ENCODE measurements at places on chromosomes 4 and X.

- DNase-seq, result no peak
These were observed 323.1 kb downstream of the MAPK10 start for GRCh38 chr4:86036736-86037135.

DNA sequence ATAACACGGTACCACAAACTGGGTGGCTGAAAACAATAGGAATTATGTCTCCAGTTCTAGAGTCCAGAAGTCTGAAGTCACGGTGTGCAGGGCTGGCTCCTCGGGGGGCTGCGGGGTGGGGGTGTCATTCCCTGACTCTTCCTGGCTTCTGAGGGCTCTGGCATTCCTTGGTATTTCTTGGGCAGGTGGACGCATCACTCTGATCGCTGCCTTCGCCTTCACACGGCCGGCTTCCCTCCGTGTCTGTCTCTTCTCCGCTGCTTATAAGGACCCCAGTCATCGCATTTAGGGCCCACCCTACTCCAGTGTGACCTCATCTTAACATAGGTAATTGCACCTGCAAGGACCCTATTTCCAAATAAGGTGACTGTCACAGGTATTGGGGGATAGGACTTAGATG, 134.6 kb downstream of the CPZ start:
- DNase-seq, result no peak

- no peak for DNase-seq
These were observed 50.8 kb downstream of the TMEM165 start for GRCh38 chr4:55446578-55446922.

GRCh38 chrX:20263474-20263873, 3.2 kb downstream of the RPS6KA3 start:
- peak; percentile 26 for DNase-seq

- DNase-seq, result no peak
These were observed 52.1 kb downstream of the PDGFRA start for GRCh38 chr4:54281054-54281766.

GRCh38 chr4:187184508-187184907, 460.9 kb upstream of the FAT1 start:
- no peak for DNase-seq

- no peak for DNase-seq
These were observed 22.2 kb downstream of the GUCY1A1 start for GRCh38 chr4:155688860-155689259.

- no peak for DNase-seq
These were observed 67.6 kb downstream of the PJA1 start for GRCh38 chrX:69097451-69098236.

DNA sequence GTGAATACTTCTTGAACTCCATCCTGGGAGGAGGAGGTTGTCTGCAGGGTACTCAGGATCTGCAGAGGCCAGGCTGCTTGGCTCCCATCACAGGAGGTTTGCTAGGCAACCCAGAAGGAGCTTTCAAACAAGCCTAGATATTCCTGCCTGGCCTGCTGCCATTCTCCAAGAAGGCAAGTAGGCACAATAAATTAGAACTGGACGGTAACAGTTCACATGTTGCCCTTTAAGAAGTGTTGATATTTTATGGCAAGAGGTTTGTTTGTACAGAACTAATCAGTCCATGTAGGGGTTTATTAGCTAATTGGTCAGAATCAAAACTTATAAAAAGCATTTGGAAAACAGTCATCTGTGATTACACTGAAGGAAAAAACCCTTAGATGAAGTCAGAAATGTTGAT, 39.3 kb downstream of the SYNPO2 start:
- no peak for DNase-seq

DNA sequence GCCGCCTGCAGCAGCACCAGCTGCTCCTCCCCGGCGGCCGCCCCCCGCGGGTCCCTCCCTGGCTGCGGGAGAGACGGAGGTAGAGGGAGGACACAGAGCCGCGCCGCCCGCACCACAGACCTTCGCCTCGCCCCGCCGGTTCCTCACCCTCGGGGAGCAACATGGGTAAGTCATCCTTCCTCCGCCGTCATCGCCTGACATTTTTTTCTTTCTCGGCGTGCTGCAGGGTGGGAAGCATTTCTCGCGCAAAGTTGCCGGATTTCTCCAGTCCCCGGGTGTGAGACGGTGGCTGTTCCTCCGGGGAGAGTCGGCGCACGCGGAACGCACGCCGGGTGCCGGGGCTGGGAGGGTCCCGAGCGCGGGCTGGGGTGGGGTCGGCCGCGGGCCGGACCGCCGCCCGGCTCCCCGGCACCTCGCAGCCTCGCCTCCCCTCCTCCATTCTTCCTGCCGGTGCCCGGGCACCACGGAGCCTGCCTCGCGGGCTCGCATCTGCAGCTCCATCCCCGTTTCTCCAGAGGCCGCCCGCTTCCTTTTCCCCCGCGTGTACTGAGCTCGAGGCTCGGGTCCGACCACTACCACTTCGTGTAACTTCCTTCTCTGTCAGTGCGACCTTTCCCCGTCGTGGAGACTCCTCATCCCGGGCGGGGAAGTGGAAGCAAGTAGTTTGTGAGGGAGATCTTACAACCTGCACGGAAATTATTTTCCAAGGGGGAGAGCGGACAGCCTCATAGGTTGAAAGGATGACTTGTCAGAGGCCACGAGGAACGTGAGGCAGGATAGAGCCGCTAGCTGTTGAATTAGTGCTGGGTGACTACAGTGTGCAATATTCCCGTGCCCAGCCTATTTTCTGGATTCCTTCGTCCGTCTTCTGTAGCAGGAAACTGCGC, 464 bp downstream of the RAP1GDS1 start:
- DNase-seq, result peak; percentile 56

DNA sequence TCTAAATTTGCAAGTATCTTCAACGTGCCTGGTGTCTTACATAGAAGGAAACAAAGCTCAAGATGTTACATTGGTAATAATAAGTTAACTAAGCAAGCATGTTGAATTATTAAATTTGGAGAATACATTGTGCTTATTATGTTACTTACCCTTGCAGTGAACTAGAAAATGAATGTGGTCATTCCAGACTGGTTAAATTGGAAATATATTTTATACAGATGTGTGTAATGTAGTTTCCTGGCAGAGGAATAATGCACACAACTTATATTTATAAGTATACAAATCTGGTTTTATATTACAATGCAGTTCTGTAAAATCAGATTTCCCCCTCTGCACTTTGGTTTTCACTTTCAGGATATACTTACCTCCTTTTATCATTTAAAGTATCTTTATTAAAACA, 159.9 kb upstream of the SLIT2 start:
- DNase-seq, result no peak

DNA sequence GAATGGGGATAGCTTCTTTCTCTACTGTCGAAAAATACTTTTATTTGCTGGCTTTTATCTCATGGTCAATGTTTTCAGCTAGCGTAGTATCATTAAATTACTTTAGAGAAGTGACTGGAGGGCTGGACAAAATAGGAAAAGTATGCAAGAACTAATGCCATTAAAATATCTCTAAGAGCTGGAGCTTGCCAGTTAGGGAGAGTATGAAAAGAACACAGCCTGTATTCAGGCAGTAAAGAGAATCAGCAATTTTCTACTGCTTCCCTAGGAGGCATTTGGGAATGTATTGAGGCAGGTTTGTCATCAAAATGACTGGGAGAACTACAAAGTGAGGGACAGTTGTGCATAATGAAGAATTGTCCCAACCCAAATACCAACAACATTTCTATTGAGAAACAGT, 43.0 kb upstream of the FTHL17 start:
- DNase-seq, result no peak

DNA sequence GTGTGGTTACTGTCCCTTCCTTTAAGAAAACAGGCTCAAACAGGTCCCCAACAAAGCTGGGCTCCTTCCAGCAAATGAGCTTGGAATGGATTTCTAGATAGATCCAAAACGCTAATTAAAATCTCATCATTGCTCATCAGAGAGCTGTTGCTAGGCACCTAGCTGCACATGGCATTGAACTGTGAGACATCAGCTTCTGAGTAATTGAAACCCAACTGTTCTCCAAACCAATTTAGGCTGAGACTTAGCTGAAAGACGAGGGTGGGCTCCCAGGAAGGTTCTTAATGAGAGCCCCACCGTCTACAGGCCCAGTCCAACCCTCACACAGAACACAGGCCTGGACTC, 59.1 kb downstream of the FAM184B start:
- no peak for DNase-seq

- DNase-seq, result no peak
These were observed 260.7 kb downstream of the INPP4B start for GRCh38 chr4:142585411-142585810.

- DNase-seq, result no peak
These were observed 89.7 kb downstream of the COL4A6 start for GRCh38 chrX:108348525-108348924.

DNA sequence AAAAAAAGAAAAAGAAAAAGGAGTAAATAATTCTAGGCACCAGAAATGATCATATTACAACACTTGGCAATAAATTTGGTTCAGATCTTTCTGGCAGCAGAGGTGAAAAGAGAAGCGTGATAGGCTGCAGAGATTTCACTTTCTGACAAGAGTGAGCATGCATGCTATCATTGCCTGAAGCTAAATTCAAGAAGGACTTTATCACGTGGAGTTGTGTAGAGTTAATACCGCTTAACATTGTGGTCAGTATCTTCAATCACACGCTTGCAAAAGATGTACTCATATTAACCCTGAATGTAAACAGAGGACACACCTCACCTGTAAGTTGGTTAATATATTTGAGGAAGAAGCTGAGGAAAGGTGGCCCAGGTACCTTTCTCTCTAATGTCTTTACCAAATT, 31.4 kb upstream of the RBPJ start:
- no peak for DNase-seq

DNA sequence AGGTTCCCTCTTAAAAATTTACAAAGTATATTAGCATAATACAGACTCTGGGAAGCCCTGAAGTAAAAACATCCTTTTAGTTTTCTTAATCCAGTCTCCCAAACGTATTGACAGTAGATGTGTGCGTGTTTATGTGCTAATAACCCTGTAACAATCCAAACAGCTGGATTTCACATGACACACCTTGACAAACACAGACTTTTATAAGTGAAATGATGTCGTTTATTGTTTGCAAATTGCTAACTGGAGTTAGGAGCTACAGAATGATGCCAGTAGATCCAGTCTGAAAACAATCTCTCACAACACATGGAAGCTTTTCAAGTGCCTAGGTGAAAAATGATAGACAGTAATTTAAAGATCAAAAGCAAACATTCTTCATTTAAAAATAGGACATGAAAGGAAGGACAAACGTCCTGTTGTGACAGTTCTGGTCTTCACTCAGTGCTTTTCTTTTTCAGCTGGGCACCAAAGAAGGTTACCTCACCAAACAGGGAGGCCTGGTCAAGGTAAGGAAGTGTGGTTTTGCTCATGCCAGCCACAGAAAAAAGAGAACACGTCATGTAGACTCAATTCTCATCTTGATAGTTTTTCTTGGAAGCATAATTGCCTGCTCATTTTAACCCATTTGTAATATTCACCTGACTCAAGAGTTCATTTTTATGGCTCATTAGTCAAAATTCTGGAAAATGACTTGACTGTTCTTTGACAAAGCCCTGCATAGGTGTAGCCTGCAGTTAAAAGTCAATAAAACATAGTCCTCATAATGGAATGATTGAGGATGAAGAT, 32.9 kb downstream of the LAMTOR3 start:
- DNase-seq, result peak; percentile 31

- no peak for DNase-seq
These were observed 604.9 kb upstream of the ZFP42 start for GRCh38 chr4:187390646-187391045.

- DNase-seq, result no peak
These were observed 5.1 kb upstream of the DCLK2 start for GRCh38 chr4:150072906-150073714.

DNA sequence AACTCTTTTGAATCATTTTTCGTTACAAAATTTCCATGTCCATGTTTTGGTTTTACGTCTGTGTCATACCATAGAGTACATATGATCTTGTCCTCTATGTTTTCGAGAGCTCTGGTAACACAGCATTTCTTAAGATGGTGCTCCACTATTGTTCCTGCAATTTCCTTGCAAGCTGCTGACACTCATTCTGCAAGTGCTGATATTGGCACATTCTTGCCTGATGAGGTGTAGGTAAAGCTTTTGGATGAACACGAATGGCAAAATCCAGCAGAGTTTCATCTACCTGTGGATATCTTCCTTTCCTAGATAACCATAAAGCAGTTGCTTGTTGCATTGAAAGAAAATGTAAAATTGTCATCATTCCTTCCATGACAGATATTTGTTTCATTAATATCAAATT, 41.3 kb downstream of the MAGEB17 start:
- DNase-seq, result no peak

DNA sequence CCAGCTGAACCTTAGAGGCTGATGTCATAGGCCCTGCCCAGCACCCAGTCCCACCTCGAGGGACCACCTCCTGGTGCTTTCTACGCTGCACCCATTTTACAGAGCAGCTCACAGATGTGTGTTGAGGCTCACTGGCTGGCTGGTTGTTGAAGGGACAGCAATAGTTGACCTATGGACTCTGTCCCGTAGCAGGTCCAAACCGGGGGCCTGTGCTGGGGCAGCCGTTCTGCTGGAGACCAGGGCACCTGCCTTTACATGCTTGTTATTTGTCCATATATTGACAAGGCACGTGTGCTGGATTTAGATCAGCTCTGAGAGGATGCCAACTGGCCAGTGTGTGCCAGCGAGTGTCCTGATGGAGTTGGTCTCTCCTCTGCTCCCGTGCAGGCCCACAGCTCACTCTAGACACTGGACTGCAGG, 58.1 kb downstream of the TNIP2 start:
- no peak for DNase-seq

GRCh38 chr4:2637956-2638552, 101.6 kb downstream of the FAM193A start:
- no peak for DNase-seq

- DNase-seq, result no peak
These were observed 153.6 kb downstream of the MAGEB17 start for GRCh38 chrX:16320765-16321355.

DNA sequence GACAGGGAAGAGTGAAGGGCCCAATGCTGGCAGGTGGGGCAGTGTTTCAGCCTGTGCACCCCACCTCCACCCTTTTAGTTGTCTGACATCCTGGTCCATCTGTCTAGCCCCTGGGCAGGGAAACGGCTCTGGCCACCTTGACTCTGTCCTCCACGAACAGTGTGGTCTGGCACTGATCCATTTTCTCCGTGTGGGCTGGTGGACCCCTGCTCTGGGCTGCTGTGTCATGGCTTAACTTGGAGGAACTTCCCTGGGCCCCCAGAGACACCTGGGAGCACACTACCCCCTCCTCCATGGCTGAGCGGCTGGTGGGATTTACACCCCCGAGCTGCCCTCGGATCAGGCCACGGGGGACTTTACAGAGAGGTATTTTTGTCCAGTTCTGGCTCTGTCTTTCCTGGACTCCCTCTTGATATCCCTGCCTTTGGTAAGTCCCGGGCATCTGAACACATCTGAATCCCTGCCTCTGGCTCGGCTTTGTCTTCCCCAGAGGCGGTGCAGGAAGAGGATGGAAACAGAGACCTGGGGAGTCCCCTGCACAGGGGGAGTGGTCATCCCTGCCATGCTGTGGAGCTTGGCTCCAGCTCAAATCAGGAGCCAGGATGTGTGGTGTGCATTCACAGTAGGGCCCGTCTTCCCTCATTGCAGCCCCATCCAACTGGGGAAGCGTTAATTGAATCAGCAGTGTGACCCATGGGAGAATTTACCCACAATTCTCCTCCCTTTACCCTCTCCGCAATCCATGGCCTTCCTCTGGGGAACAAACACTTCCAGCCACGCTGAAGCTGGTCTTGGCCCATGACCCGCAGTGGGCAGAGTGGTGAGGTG, 6.3 kb upstream of the NKX1-1 start:
- no peak for DNase-seq
